ENCODE measurements at places on chromosomes 4 and X. TPM values are rescaled to one million over a fixed set of nuclear protein-coding genes. Genes with fewer than 3 reads are reported as not detected.

GRCh38 chr4:111230265-111230664 lies 607.4 kb upstream of the PITX2 start:
- peaks cover 5% of the 10 kb centered on the region for H3K36me3 ChIP-seq
- DNase-seq: peak; percentile 50
- peak overlapping the region; percentile 11 for H3K27ac ChIP-seq
- peaks cover 39% of the 10 kb centered on the region for H3K4me1 ChIP-seq
- no peaks in the 10 kb centered on the region for H3K27me3 ChIP-seq

GRCh38 chr4:177367336-177367735 lies 57.7 kb downstream of the NEIL3 start:
- H3K4me1 ChIP-seq: peaks cover 44% of the 10 kb centered on the region
- H3K27me3 ChIP-seq: no peaks in the 10 kb centered on the region
- H3K4me3 ChIP-seq: no peak overlapping the region
- peaks cover 17% of the 10 kb centered on the region for H3K36me3 ChIP-seq

The TMEM156 gene
- total RNA-seq: 0.17 TPM

The FHIP1A gene
- total RNA-seq: 0.81 TPM

DNA sequence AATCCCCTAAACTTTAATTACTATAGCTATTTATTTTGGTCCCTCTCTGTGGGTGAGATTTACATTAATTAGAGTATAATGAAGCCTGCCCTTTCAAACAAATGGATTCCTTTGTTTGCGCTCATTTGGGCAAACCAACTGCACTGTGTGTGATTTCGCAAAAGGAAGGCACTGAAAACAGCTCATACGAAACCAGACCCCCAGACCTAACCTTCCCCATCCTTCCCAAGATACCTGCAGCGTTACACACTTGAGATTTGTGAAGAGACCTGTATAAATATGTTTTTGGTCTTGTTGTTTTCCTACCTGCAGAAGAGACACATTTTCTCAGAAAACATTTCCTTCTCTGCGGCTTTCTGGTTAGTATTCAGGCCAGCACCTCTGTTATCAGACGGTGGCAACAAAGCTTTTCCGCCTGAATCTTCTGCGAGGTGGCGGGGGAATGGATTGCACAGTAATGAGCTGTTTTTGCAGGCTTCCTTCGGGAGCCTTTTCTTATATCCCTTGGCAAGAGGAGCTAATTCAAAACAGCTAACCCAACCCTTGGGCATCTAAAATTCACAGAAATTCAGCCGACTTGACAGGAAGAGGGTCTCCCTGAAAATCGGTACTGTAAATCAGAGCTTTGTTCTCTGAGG lies 47.6 kb downstream of the CBLL2 start:
- H3K4me3 ChIP-seq: no peak overlapping the region
- peaks cover 30% of the 10 kb centered on the region for H3K4me1 ChIP-seq
- H3K36me3 ChIP-seq: no peaks in the 10 kb centered on the region
- peaks cover 3% of the 10 kb centered on the region for H3K27me3 ChIP-seq

DNA sequence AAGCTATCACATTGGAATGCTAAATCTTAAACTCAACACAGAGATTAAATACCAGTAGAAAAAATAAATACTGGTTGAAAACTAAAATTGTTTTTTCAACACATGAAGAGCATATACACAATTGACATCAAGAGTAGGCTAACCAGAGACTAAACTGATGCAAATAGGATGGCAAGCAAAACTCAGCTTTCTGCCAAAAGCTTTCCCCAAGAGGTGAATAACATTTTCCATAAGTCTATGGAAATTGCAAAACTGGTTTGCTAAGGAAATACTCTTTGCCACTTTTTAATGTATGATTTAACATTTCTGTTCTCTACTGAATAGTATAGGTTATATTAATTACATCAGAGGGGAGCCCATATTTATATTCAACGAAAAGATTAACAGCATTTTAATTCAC lies 23.8 kb downstream of the IQCM start:
- DNase-seq: no peak
- H3K4me1 ChIP-seq: peaks cover 14% of the 10 kb centered on the region
- peaks cover 3% of the 10 kb centered on the region for H3K27me3 ChIP-seq
- no peak overlapping the region for H3K27ac ChIP-seq

DNA sequence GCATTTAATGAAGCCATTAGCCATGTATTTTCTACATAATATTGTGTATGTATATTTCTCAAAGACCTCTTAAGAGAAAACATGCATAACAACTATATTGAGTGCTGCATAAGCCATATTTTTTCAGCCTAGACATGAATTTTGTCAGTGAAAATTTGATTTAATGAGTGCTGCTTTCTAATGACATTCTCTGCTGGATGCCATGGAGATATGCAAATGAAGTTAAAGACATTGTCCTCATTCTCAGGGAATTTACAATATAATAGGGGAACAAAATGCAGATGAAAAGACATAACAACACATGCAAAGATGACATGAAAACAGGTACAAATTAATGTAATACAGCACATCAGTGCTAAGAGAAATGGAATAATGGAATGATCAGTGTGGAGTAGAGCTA lies 118.7 kb downstream of the ATOH1 start:
- no peaks in the 10 kb centered on the region for H3K27me3 ChIP-seq
- no peak overlapping the region for H3K27ac ChIP-seq
- H3K4me1 ChIP-seq: no peaks in the 10 kb centered on the region

DNA sequence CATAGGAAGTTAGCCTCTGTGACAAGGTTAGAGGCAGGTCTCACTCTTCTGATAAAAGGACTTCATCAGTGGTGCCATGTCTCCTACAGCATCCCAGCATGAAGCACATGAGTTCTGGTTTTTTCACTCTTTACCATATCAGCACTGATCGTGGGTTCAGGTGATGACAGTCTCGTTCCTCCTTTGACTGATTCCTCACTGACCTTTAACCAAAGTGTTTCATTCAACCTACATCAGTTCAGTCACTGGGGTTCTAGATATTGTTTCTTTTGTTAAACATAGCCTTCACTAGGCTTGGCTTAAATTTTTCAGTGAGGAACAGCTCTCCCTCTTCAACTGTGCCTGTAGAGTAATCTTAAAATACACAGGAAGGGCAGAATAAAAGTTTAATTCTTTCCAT lies 9.6 kb upstream of the MAGEA8 start:
- H3K27ac ChIP-seq: no peak overlapping the region
- no peaks in the 10 kb centered on the region for H3K36me3 ChIP-seq
- DNase-seq: no peak
- H3K4me1 ChIP-seq: 0 out of 2 replicates have a peak, but pooled peaks cover 5% of the 10 kb centered on the region
- no peaks in the 10 kb centered on the region for H3K27me3 ChIP-seq
- no peak overlapping the region for H3K4me3 ChIP-seq

The PAGE4 gene
- not detected for total RNA-seq

DNA sequence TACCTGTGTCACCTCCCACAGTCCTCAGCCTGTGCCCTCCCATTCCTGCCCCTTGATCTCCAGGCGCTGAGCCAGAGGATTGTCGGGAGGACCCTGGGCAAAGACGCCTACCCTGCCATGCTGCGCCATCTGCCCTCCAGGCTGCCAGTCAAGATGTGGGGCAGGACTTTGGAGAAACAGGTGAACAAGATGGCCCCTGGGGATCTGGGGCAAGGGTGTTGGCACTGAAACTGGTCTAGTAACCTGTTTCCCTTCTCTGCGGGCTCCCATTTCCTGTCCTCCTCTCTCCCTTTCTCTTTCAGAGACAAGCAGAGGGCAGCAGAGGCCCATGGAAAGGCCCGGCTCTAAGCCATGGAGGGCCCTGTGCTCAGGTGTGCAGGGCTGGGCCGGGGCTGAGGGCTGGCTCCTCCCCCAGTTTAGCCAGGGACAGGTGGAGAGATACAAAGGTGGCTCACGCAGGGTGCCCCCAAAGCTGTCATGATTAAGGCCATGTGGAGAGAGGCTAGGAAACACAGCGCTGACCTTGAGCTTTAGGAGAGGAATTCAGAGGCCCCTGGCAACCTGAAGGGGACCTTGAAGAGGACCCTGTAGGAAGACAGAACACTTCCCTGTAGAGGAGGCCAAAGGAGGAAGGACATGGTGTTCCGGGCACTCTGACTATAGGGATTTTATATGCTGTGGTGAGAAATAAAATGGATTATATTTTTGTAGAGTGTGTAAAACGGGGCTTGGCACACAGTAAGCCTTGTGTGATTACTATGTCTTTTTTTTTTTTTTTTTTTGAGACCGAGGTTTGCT lies at the start of gene GLOD5:
TSS of gene GLOD5 (plus strand) at position 74 of the 798 bp plus-strand sequence. CDS start at position 118, 44 bp downstream.
- no peaks in the 10 kb centered on the region for H3K4me1 ChIP-seq
- H3K4me3 ChIP-seq: no peak within 1 kb of the TSS
- H3K36me3 ChIP-seq: no peaks in the 10 kb centered on the region
- peaks cover 7% of the 10 kb centered on the region for H3K27me3 ChIP-seq

DNA sequence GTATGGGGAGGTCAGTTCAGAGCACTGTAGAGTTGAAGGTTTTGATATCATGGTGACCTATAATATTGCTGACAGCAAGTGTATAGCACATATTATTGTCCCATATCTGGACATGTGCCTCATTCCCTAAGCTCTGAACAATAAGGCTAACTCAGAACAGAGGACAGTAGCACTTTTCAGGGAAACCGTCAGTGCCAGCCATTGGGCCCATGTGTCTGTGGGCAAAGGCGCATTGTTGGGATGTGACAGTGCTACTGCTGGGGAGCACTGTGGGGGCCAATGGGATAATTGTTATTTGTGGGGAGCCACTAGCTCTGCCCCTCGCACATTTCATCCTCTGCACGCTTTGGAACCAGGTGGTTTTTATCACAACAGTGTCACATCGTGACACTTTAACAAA lies 136.2 kb downstream of the ELOVL6 start:
- H3K4me1 ChIP-seq: peaks cover 18% of the 10 kb centered on the region
- H3K36me3 ChIP-seq: no peaks in the 10 kb centered on the region
- no peak overlapping the region for H3K27ac ChIP-seq
- no peak overlapping the region for H3K4me3 ChIP-seq
- H3K27me3 ChIP-seq: no peaks in the 10 kb centered on the region

- H3K4me1 ChIP-seq: no peaks in the 10 kb centered on the region
- no peaks in the 10 kb centered on the region for H3K27me3 ChIP-seq
- H3K27ac ChIP-seq: no peak overlapping the region
- no peak for DNase-seq
- no peaks in the 10 kb centered on the region for H3K36me3 ChIP-seq
These were observed 1954.8 kb downstream of the ARAP2 start for GRCh38 chr4:34289489-34289888.

GRCh38 chrX:39905946-39906345 lies 191.8 kb downstream of the BCOR start:
- peak overlapping the region; percentile 64 for H3K27ac ChIP-seq
- no peaks in the 10 kb centered on the region for H3K36me3 ChIP-seq
- H3K4me1 ChIP-seq: peaks cover 50% of the 10 kb centered on the region
- H3K4me3 ChIP-seq: no peak overlapping the region

Measured in HFFc6 (cell line).